ENCODE measurements at places on chromosomes 13 and 19.

DNA sequence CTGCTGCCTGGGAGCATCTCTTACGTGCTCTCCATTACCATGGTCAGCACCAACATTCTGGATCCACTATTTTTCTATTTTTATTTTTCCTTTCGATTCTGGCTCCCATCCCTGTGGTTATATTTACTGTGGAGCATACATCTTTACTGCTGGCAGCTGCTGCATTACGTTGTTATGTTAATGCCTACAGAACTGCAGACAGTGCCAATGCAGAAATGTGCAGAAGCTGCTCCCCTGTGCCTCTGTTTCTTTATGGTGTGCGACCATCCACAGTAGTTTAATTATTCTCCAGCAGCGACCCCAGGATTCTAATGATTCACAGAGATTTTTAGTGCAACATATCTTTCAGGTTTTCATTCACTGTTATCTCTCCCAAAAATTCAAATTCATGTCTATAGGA lies 911.7 kb upstream of the SLITRK6 start:
- no peak for DNase-seq

DNA sequence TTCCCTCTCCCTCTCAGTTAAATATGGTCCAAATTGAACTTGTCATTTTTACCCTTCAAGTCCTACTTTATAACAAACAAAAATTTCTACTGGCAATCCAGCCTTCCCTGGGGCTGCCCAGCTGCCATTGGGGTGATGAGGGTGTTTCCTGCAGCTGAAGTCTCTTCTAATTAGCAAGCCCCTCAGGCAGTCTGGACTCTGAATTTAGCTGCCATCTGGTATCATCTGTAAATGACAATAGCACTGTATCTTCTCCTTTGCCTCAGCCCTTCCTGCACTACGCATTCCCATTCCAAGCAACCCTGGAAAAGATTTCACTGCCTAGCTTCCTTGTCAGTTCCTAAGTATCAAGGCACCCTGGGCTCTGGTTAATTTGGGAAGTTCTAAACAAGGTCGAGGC lies 331.1 kb upstream of the KLF12 start:
- no peak for DNase-seq

DNA sequence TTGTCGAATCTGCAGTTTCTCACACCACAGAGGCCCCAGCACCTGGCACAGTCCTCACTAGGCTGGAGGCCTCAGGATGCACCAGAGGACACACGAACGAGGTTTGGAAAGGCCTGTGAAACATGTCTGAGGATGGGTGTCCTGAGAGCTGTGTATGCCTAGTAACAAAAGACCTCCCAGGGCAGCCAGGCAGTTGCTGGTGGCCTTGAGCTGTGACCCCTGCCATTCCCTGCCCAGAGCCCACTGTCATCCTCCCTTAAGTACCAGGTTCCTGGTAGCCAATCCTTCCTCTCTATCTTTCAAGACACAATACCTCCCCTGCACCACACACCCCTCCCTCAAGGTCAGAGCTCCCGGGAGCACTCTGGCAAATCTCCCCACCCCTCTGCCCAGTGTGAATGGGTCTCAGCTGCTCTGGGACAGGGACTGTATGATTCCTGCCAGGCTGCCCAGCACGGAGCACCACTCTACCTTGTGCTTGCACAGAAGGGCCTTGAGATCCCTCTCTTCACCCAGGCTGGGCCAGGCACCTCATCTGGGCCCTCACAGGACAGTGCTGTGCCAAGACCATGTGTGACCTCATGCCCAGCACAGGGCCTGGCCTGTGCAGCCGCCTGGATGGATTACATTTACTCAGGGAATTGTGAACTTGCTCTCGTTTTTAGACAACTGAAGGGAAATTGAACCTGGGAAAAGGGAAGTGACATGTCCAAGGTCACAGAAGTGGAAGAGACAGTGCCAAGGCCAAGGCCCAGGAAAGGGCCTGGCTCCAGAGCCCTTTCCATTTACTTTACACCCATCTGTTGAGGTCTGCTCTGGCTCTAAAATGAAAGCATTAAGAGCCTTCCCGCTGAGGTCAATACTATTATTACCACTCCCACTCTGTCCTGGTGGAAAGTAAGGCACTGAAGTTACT lies 2.2 kb downstream of the ZNF787 start:
- no peak for DNase-seq

- DNase-seq: no peak
These were observed 349.1 kb downstream of the LIG4 start for GRCh38 chr13:107866032-107866940.

- DNase-seq: no peak
These were observed 11.5 kb upstream of the ILF3 start for GRCh38 chr19:10642473-10643171.

DNA sequence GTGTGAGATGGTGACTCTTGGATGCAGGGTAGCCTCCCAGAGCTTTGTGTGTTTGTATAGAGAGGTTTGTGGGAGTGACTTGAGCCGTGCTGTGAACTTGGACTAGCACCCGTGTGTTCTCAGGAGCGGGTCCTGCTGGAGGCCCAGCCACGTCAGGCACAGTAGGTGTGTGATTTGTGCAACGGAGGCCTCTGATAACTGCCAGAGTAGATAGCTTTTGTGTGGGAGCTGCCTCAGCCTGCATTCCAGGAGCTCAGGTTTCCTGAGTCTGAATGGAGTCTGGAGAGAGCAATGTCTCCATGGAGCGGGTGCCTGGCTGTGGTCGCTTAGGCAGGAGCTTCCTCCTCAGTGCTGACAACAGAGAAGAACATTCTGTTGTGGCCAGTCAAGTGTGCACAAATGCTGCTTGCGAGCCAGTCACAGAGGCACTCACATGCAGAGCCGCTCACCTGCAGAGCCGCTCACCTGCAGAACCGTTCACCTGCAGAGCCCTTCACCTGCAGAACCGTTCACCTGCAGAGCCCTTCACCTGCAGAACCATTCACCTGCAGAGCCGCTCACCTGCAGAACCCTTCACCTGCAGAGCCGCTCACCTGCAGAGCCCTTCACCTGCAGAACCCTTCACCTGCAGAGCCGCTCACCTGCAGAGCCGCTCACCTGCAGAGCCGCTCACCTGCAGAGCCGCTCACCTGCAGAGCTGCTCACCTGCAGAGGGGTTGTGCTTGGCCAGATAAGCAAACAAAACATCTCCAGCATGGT lies 32.6 kb downstream of the TFDP1 start:
- no peak for DNase-seq

GRCh38 chr13:20395061-20395916 lies 130.4 kb downstream of the CRYL1 start:
- no peak for DNase-seq

DNA sequence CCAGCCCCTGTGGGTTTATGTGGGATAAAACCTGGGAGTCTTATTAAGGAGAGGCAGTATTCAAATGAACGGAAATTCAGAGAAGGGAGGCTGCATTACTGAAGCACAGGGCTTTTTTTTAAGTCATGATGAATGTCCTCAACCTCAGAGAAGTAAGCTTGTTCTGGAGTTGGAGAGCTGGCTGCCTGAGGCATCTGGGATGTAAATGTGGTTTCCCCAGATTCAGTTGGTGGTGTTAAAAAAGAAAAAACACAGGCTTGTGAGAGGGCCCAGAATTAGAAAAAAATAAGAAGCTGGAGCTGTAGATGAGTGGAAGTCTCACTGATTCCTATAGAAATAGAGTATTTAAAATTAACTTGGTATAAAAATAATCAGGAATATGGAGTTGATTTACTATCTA lies 64.0 kb upstream of the GPR12 start:
- DNase-seq: no peak

DNA sequence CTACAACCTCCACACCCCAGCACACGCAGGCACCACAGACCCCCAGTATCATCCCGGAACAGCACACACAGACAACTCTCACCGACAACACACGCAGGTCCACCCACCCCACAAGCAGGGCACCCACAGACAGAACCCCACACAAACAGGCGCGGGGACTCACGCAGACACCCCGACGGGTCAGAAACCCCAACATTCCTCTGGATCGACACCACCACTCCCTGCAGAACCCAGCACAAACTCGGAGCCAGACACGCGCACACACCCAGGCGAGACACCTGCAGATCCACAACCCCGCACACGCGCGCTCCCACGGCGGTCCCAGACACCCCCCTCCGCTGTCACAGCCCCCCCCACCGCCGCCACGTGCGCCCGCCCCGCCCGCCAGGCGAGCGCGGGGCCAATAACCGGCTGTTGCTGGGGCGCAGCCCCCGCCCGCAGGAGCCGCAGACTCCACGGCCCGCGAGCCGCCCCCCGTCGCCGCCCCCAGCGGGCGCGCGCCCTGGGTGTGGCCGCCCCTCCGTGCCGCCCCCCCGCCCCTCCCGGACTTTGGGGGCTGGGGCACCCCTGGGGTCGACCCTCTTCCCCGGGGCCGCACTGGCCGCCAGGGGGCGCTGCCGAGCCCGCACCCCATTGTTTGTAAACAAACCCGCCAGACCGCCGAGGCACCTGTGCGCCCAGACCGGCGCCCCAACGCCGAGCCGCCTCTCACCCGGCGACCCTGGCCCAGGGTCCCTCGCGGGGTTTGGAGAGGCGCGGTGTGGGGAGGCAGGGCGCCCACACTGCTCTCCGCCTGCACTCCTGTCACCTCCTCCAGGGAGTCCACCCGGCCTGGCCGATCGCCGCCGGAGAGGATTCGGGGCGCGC lies 712 bp downstream of the BBC3 start:
- peak; percentile 82 for DNase-seq

DNA sequence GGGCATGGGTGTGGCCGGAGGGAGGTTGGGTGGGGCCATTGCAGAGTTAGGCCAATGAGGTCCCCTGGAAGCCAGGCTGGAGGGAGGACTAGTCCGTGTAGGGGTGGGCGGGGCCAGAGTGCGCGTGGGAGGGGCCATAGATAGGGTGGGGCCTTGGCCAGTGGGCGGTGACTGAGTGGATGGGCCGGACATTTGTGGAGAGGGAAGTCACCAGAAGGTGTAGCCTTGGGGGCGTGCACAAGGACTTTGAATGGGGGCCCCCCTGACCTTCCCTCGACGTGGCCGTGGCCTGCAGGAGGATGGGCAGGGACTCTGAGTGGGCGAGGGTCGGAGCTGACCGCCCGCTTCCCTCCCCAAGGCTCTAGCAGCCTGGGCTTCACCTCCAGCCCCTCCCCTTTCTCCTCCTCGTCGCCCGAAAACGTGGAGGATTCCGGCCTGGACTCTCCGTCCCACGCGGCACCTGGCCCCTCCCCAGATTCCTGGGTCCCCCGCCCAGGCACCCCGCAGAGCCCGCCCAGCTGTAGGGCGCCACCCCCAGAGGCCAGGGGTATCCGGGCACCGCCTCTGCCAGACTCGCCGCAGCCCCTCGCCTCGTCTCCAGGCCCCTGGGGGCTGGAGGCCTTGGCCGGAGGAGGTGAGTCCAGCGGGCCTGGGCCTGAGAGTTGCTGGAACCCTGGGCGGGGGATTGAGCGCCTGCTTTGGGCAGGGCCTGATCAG lies 16.5 kb upstream of the B3GNT3 start:
- no peak for DNase-seq

DNA sequence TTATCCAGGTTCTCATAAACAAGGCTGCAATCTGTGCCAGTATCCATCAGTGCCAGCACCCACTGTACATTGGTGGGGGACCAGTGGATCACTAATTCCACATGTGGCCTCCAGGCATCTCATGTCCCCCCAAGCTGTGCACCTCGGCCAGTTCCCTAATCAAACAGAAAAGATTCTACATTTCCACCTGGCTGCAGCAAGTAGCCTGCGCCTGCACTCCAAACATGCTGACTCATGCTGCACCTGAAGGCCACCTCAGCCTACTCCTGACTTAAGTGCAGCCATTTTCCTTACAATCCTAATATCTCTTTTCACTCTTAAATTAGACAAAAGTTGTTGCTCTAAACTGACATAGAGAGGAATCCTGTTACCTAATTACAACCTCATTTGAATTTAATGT lies 729.4 kb upstream of the MIR17HG start:
- DNase-seq: no peak

- DNase-seq: no peak
These were observed 183.5 kb upstream of the UBL3 start for GRCh38 chr13:30033681-30034457.

GRCh38 chr19:36489920-36490415 lies 607 bp upstream of the ZNF566 start:
- DNase-seq: peak; percentile 54

GRCh38 chr13:80778297-80778696 lies 437.4 kb upstream of the SPRY2 start:
- no peak for DNase-seq

GRCh38 chr19:943551-944170 lies 17.8 kb downstream of the ARID3A start:
- no peak for DNase-seq

DNA sequence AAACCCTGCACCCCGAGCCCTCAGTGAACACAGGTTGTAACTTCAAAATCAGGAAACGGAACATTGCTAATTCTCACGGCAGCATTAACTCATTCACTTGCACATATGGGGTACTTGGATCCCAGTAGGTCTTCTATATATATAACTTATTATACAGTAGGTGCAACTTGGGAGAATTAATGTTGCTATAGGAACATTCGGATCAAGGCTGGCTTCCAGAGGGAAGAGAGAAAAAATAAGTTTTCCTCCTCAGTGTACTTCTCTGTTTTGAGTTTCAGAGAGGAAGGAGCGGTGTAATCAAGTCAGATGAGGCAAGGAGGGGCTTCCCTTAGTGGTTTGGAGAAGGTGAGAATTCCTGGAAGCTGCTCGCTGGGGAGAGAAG lies 90.9 kb upstream of the ZNF507 start:
- DNase-seq: no peak

DNA sequence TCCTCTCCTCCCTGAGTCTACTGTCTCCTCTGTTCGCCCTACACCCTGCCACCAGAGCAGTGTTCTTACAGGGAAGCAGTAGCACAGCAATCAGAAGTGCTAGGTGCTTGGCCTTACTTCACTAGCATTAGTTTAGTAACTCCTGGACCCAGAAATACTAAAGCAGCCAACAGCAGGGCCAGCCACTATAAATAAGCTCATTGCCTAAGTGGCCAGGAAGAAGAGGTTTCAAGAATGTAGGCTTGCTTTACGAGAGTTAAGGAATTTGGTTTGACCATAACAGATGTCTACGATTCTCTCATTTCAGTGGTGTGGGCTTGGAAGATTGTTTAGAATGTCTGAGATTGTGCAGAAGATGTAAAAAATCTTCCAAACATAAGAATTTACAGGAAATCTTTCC lies 103.3 kb downstream of the ZAR1L start:
- DNase-seq: no peak

GRCh38 chr19:53882391-53883050 lies 524 bp downstream of the PRKCG start:
- no peak for DNase-seq

DNA sequence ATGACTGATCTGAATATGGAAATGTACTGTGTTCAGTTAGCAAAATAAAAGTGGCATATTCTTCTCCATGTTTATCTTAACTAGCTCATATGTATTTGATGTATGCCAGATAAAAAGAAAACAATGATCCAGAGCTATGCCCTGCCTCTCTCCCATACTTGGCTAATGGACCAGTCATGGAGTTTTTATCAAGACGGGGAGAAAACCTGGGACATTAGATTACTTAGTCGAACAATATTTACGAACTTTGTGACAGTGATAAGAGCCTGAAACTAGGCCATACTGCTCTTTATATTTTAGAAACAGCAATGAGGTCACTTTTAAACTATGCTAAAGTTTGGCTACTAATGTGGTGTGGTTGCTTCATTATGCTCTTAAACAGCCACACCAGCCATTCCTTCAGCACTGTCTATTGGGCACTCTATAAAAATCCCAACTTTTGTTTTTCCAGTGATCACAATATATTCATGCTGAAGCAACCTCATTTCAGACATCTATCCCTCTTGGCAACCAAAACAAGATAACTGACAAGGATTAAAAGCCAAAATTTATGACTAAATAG lies 265.0 kb downstream of the FGF14 start:
- no peak for DNase-seq

Data from T-helper 17 cell (primary cell).